Endodermal cell (in vitro differentiated cells): ENCODE measurements at places on chromosomes 5 and 9. TPM values are rescaled to one million over a fixed set of nuclear protein-coding genes. Genes with fewer than 3 reads are reported as not detected.

The LCN9 gene
- 0.46 TPM in 1 of 2 replicates, not detected in the other for total RNA-seq

GRCh38 chr9:81417941-81418340, 271.4 kb downstream of the TLE1 start:
- DNase-seq = no peak

The HSPA9 gene
- total RNA-seq = 112 to 223 TPM (median 201 TPM) in 3 replicates

GRCh38 chr5:180143656-180144364, 65.2 kb downstream of the RASGEF1C start:
- DNase-seq = no peak

DNA sequence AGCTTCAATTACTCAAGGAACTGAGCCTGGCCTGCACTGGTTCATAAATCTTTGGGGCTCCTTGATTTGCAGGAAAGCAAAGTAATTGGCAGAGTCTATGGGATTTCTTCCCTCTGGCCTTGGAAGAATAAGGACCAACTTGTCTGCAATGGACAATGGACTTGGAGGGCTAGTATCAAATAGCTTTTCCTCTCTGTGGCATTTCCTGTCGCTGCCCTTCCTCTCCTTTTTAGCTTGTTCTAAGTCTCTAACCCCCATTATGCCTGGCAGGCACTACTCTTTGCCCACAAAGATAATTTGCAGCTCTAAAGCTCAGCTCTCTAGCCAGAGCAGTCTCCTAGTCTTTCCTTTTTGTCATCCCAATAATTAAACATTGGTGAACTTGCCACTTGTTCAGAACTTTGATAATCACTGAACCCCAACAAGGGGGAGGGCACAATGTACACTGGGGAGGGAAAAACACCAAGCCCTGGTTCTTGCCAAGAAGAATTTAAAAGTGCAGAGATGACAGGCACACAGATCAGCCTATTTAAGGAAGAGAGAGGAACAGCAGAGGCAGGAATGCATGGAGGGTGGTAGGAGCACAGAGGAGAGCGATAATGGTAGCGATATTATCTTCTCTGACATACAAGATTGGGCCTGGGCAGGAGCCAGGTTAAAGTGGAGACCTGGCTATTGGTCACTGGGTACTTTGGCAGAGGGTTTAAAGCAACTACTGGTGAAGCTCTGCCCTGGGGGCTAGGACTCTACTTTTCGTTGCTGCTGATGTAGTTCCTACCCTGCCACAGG, 38.5 kb downstream of the FAM219A start:
- no peak for DNase-seq

The CCIN gene
- total RNA-seq = 0.18 and 0.27 TPM in 2 replicates
